Hematopoietic multipotent progenitor cell treated with erythropoietin and hydrocortisone succinate and interleukin-3 and kit ligand, for 8 days (in vitro differentiated cells): ENCODE measurements at places on chromosomes 12 and 14.

DNA sequence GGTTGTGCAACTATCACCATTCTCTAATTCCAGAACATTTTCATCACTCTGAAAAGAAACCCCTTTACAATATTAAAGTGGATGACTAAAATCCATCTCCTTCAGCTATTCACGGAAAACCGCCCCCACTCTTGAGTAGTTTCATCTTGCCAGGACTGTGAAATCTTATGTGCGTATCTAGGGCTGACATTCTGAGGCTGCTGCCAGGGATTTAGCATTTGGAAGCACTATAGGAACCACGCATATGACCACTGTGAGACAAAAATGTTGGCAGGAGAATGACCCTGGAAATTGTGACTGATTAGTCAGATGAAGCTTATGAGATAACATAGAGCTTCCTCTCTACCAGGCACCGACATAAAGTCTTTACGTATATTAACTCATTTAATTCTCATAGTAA is 305.2 kb upstream of the PDE3A start:
- DNase-seq: no peak

- no peak for DNase-seq
Measured at GRCh38 chr14:83975841-83976770, 1553.8 kb upstream of the FLRT2 start.

GRCh38 chr12:112792301-112792700 is 753 bp downstream of the RPH3A start:
- no peak for DNase-seq

GRCh38 chr14:74014299-74014698 is 4.8 kb downstream of the ENTPD5 start:
- DNase-seq: no peak

- no peak for DNase-seq
Measured at GRCh38 chr14:103732868-103733620, 17.4 kb downstream of the ZFYVE21 start.
